ENCODE measurements at places on chromosomes 4 and X. TPM values are rescaled to one million over a fixed set of nuclear protein-coding genes. Genes with fewer than 3 reads are reported as not detected.

- DNase-seq, result no peak
Measured at GRCh38 chr4:43113196-43113595, 220.7 kb downstream of the GRXCR1 start.

The PRDM8 gene
- total RNA-seq, result 0.82 TPM

DNA sequence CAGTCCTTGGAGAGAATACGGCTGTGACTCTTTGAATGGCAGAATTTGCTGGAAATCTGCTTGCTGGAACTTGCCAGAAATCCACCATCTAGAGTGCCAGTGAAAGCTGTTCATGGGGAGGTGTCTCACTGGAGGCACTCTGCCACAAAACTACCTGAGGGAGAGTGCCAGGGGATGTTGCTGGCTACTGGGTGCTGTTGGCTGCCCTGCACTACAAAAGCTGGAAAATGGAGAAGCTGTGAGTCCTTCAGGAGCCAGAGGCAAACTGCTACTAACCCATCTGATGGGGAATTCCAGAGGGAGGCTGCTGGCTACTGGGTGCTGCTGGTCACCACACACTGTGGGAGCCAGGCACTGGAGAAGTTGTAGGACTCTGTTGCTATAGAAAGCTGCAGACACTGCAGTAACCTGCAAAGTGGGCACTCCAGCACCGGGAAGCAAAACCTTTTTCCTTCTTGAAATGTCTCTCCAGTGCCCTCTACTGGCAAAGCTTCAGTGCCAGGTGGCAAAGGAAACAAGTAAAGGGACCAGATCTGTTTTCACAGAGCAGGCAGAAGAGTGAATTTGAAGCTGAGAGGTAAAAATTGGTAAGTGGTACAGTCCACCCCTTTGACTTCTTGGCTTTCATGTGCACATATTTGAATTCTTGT lies 47.8 kb upstream of the HSD17B10 start:
- DNase-seq, result peak; percentile 49

The RNF128 gene
- not detected for total RNA-seq

The PCDH10 gene
- 91.7 TPM for total RNA-seq

The STATH gene
- total RNA-seq, result not detected

GRCh38 chr4:47510506-47511143 lies 25.6 kb downstream of the ATP10D start:
- peak; percentile 68 for DNase-seq

The NAP1L2 gene
- 1.0 TPM for total RNA-seq

Measured in endothelial cell of umbilical vein (primary cell).